ENCODE measurements at places on chromosomes 13 and 19. TPM values are rescaled to one million over a fixed set of nuclear protein-coding genes. Genes with fewer than 3 reads are reported as not detected.

Gene CD33
- total RNA-seq: not detected

Gene ATP8B3
- total RNA-seq: 0.65 TPM

Gene PTGIR
- 0.06 TPM for total RNA-seq

Gene ERICH4
- not detected for total RNA-seq
